T-helper 9 cell (primary cell): ENCODE measurements at places on chromosomes 4 and X.

- no peak for DNase-seq
Measured at GRCh38 chr4:1805493-1806222, 12.6 kb downstream of the FGFR3 start.

DNA sequence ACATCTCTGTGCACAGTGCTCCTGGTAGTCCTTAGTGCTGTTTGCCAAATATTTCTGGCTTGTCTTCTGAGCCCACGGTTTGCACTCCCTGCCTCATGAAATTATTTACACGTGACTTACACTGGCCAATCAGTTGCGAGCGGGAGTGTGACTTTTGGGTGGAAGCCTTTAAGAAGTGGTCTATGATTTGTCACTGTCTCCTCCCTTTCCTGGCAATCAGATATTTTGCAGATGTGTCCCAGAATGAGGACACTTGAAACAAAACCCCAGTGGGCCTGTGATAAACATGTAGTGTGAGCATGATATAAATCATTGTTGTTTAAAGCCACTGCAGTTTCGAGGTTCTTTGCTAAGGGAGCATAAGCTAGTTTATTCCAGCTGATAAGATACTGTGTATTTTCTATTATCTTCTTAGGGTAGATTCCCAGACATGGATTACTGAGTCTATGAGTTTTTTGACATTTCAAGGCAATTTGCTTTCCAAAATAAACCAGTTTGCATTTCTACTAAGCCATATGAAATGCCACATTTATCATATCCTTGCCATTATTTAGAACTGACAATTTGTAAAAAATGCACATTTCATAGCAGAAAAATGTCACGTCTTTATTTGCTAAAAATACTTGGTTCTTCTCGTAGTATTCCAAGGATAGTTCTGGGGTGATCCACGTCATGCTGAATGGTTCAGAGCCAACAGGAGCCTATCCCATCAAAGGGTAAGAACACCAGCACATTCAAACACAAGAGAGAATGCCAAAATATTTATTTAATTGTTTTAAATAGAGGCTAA lies 12.0 kb downstream of the BST1 start:
- DNase-seq: no peak

GRCh38 chrX:70755850-70756249 lies 152.7 kb downstream of the TEX11 start:
- DNase-seq: no peak

GRCh38 chrX:140088438-140088837 lies 123.1 kb upstream of the CXorf66 start:
- DNase-seq: no peak

GRCh38 chr4:2289311-2289954 lies 27.5 kb upstream of the MXD4 start:
- no peak for DNase-seq

GRCh38 chr4:14812101-14812500 lies 190.2 kb upstream of the CPEB2 start:
- no peak for DNase-seq

DNA sequence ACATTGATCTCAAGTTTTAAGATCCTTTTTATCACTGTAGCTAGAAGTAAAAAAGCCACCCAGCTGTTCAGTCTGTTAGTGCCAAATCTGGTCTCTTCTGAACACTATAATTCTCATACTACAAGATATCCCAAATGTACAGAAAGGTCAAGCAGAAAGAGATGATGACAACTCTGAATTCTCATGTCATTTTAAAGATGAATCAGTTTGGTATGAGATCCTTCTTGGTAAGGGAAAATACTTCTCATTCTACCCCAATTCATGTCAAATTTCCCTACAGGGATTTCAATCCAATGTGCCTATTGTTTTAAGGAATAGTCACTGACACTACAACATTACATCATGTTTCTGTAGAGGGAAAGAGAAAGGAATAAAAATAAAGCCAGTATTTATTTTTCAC lies 184.5 kb downstream of the CPEB2 start:
- DNase-seq: no peak

DNA sequence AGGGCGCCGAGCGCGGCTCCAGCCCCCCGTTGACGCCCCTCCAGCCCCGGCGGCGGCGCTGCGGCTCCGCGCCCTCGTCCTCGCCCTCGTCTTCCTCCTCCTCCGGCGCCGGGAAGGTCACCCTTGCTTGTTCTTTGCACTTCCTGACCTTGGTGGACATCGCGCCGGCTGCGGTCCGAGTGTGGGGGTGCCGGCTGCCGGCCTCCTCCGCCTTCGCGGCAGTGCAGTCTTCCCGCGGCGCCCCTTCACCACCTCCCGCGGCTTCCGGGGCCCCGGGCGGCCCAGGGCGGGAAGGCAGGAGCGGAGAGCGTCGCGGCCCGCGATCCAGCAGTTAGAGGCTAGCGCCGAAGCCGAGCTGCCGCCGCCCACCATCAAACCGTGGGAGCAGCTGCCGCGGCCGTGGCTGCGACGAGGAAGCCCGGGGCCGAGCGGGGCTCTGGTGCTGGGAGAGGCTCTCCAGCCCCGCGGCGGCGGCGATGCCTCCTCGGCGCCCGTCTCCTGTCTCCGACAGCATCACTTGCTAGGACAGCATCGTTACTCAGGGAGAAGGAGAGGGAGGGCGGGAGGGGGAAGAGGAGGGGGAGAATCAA lies at the start of gene TRPC3:
TSS of gene TRPC3 (minus strand) at position 540 of the 590 bp plus-strand sequence. CDS start at position 160, 380 bp downstream.
- DNase-seq: peak; percentile 23

GRCh38 chr4:103786014-103786413 lies 66.2 kb upstream of the TACR3 start:
- DNase-seq: no peak

GRCh38 chr4:184762100-184762499 lies 28.2 kb upstream of the CENPU start:
- no peak for DNase-seq

GRCh38 chr4:73620115-73620792 lies at the start of gene RASSF6:
Gene RASSF6 (minus strand): TSS chr4:73620436. CDS start chr4:73611795, 8,641 bp downstream.
- no peak for DNase-seq

DNA sequence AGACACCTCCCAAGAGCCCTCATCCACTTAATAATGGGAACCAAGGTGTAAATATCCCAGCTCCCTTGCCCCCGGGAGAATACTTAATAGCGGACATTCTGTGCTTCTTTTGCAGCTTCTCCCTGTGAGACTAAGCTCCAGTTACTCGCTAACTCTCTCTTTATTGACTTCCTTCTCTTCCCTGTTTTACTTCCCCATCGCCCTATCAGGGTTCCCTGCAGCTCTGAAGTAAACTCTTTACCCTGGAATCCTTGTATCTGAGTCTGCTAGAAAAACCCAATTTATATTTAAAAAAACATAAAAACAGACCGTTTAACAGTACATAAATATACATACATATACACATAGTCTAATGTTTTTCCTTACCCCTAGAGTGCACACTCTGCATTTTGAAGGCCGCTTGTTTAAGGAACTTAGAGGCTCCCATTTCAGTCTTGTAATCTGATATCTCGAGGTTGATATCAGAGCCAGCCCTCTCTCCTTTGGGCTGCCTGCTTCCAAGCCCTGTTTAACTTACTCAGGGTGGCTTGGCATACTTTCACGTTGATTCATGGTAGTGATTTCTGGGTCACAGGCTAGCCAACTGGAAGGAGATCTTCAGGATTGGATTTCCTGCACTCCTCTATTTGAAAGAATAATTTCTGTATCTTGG lies 177.4 kb upstream of the SCML1 start:
- DNase-seq: no peak

- DNase-seq: no peak
Measured at GRCh38 chrX:16484338-16484737, 165.6 kb upstream of the S100G start.

GRCh38 chr4:8583655-8584025 lies 3.4 kb downstream of the GPR78 start:
- no peak for DNase-seq

DNA sequence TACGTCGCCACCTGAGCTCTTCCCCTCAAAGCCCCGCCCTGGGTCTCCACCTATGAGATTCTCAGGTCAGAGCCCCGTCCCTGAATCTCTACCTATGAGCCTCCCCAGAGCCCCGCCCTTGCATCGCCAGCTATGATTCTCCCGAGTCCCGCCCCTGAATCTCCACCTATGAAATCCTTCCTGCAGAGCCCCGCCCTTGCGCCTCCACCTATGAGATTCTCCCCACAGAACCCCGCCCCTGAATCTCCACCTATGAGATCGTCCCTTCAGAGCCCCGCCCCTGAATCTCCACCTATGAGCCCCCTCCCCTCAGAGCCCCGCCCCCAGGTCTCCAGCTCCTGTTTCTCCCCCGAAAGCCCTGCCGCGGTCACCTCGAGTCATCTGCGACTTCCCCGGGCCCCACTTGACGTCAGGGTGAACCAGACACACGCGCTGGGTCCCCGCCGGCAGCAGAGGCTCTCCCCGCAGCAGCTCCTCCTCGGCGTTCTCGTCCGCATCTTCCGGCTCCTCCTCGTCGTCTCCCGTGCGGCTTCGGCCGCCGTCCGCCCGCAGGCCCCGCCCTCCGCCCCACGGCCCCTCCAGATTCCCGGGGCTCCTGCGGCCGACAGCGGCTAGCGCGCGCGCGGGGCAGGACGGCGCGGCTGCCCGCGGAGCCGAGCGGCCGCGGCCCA lies 393 bp downstream of the GTPBP6 start:
- DNase-seq: peak; percentile 97

- no peak for DNase-seq
Measured at GRCh38 chr4:16496501-16496900, 270.2 kb upstream of the TAPT1 start.

DNA sequence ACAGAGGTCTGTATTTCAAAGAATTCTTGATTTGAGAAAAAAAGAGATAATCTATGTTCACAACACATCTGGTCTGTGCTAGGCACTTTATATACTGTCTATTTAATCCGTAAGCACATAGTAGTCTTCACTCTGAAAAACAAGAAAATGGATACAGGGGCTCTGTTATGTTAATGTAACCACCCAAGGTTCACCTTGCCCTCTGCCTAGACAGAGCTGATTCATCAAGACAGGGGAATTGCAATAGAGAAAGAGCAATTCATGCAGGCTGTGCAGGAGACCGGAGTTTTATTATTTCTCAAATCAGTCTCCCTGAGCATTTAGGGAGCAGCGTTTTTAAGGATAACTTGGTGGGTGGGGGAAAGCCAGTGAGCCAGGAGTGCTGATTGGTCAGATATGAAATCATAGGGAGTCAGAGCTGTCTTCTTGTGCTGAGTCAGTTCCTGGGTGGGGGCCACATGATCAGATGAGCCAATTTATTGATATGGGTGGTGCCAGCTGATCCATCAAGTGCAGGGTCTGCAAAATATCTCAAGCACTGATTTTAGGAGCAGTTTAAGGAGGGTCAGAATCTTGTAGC lies 92.9 kb upstream of the TNIP3 start:
- no peak for DNase-seq

- no peak for DNase-seq
Measured at GRCh38 chrX:83186632-83187031, 321.5 kb upstream of the POU3F4 start.

- DNase-seq: no peak
Measured at GRCh38 chrX:97397371-97397770, 513.7 kb downstream of the RPA4 start.

DNA sequence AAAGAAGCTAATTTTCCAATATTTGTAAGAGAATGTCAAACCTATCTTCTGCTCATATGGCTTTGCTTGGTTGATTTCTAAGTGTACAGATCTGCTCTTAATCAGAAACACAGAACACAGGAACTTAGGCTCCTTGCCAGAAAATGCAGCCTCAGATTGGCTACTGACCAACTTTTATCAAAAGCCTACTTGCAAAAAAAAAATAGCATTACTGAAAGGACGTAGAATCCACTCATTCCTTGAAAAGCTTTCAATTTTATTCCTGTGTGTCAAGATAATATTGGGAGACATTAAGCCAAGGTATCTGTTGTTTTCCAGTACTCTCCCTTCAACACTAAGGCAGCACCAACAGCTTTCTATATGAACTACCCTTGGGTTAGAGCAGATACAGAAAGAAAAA lies 127.6 kb upstream of the INTU start:
- DNase-seq: no peak

DNA sequence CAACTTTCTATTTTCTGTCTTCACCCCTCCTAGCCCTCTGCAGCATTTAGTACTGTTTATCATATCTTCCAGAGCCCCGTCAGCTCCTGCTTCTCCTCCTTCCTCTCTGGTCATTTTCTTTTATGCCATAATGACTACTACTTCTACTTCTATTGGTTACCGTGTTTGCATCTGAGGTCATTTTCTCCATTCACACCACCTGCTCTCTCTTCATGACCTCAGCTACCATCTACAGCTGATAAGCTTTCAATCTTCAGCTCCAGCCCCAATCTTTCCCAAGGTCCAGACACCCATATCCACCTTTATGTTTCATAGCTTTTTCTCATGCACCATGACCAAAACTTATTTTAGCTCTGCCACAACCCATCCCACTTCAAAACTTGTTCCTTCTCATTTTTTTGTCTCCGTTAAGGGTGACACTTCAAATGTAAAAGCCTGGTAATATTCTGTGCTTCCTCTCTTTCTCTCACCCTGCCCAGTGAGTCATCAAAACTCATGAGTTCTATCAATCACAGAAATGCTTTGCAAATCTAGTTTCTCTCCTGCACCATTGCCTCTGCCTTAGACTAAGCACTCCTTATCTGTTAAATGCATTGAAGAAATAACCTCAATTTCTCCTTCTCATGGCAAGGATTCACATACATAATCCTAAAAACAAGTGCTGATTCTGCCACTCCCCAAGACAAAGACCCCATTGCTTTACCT lies 71.3 kb upstream of the IQCM start:
- no peak for DNase-seq

DNA sequence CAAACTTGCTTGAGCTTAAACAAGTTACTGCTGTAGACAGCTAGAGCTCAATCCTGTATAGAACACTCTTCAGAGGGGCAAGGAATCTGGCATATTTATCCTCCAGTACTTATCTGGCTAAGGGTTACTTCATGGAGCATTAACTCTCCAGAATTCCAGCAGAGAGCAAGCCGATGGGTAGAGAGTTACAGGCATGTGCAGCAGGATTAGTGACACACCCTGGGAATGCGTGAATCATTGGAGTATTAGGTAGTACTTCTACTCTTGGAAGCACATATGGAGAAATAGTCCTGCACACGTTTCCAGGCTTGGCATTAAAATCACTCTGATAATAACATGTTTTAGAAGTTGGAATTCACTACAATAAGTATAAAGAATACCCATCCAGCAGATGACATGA lies 35.4 kb downstream of the GRXCR1 start:
- DNase-seq: no peak
